ENCODE measurements at places on chromosomes 4 and X.

DNA sequence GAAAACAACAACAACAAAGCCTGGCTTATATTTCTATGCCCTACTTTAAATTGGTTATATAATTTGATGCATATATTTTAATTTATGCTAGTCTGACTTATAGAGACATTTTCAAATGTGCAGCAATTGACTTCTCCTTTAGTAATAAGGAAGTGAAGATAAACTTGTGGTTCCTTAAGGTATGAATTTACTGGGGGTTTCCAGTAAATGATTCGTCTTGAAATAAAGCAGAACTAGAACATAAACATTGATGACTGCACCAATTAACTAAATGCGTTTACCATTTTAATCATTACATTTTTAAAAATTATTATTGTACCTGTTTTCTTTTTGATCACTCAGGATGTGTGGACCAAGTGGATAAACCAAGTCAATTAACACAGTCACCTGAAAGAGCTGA, 99.6 kb upstream of the CCSER1 start:
- no peak for DNase-seq

GRCh38 chr4:98512918-98513317, 145.5 kb downstream of the TSPAN5 start:
- no peak for DNase-seq

GRCh38 chrX:47629419-47630200, at the start of gene CFP:
CFP (minus strand) TSS chrX:47629930; CDS start chrX:47629844, 86 bp downstream.
- no peak for DNase-seq

DNA sequence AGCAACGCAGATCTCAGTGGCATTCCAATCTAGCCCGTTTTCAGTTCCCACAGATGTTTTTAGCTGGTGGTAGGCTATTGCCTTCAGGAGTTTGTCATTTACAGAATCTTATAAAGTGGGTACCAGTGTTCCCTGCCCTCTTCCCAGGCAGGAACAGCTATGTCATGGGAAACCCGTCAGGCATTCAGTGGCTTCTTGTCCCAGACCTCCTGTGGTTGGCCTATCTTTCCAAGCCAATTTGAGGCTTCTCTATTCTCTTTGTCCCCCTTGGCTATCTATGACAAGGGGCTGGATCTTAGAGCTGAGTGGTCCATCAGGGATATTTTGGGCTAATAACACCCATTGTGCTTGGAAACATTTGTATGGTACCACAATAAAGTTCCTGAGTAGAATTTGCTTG, 33.6 kb upstream of the RPL34 start:
- no peak for DNase-seq

DNA sequence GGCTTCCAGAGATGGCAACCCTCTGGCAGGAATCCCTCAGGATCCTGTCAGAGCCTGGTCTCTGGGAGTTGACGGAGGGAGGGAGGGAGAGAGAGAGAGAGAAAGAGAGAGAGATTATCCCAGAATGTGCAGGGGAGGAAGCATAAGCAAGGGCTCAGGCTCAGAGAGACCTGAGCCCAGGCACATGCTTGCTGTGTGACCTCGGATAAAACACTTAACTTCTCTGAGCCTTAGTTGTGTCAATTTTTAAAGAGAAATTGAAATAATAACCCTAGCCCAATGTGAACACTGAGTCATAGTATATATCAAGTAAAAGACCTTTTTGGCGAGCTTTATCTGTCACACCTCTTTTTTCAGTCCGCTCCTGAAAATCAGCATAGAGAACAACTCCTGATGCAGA, 473 bp upstream of the USP51 start:
- no peak for DNase-seq

DNA sequence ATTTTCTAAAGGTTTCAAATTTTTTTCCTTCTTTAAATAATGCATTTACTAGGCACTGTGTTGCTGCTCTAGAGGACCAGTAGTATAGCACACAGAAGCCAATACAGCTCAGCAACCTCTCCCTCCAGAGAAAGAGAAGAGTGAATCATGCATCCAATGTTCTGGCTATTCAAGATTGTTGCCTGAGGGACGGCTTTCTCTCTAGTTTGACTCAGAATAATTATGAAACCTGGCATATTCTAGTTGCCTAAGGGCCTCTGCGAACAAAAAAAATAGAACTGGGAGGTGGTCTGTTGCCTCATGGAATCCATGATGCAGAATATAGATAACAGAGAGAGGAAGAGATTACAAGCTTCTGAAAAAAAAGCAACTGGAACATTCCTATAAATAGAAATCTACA, 1233.3 kb upstream of the PABPC4L start:
- DNase-seq: no peak

- DNase-seq: no peak
Measured at GRCh38 chr4:141721174-141721573, 84.8 kb downstream of the IL15 start.

DNA sequence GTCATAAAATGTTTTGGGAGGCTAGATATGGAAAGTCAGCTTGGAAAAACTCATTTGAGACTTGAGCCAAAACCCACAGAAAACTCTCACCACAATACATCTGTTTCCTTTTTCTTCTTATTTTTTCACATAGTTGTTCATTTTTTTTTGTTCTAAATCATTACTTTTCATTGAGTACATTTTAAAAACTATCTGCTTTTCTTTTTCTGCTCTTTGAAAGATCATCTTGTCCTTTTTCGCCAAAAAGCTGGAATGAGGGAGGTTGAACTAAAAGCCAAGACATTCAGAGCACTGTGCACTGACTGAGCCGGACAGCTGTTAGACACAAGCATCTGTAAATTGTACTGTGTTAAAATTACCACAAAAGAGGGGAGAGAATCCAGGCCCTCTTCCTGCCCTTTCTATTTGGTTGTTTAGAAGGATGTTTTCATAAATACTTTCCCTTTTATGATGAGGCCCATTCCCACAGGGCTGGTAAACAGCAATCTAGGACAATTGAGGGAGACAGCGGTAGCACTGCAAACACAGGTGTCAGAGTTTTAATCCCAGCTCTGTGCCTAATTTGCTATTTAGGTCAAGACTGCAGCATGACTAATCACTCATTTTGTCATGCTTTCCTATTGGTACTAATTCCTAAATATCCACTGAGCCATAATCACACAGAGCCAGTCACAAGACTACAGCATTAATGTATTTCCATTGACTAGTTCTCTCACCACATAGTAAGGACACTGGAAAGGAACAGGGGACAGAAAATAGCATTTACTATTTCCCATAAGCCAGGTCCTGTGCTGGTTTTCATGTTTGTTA, 7.3 kb upstream of the RNF150 start:
- no peak for DNase-seq

DNA sequence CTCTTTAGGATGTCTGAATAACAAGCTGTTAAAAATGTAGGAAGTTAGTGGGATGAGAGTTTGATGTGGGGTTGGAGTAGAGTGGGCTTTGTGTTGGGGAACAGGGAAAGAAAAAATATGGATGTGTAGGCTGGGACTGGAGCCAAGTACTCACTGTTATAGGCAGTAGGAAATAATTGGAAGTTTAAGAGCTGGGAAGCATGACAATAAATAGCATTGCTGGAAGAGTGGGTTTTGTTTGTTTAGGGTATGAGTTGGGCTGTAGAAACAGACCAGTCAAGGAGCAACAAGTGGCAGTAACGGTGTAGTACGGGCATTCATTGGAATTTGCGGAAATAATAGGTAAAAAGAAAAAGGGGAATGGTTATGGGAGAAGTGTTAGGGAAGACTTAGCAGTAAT, 81.6 kb downstream of the KDM6A start:
- no peak for DNase-seq

DNA sequence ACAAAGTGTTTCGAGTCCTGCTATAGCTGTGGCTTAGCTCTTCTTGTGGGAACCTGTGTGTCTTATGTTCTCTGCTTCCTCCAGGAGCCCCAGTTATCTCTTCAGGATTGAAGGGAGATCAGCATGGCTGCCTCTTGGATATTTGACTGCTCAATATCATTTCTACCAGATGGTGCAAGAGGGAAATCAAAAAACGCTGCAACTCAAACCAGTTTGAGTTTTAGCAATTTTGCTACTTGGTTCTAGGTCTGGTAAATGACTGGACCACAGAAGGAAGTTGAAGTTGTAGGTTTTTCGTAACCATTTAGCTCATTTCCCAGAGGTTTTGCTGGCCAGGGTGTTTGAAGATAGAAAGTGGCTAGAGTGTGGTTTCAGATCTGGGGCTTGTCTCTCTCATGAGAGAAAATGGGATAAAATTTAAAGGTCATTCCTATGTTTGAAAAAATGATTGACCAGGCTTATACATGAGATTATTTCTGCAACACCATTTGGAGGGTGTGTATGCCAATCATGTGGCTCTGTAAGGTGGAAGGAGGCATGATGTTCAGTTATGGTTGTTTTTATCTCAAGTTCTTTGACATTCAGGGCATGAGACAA, 210.4 kb downstream of the SPRY1 start:
- DNase-seq: no peak

DNA sequence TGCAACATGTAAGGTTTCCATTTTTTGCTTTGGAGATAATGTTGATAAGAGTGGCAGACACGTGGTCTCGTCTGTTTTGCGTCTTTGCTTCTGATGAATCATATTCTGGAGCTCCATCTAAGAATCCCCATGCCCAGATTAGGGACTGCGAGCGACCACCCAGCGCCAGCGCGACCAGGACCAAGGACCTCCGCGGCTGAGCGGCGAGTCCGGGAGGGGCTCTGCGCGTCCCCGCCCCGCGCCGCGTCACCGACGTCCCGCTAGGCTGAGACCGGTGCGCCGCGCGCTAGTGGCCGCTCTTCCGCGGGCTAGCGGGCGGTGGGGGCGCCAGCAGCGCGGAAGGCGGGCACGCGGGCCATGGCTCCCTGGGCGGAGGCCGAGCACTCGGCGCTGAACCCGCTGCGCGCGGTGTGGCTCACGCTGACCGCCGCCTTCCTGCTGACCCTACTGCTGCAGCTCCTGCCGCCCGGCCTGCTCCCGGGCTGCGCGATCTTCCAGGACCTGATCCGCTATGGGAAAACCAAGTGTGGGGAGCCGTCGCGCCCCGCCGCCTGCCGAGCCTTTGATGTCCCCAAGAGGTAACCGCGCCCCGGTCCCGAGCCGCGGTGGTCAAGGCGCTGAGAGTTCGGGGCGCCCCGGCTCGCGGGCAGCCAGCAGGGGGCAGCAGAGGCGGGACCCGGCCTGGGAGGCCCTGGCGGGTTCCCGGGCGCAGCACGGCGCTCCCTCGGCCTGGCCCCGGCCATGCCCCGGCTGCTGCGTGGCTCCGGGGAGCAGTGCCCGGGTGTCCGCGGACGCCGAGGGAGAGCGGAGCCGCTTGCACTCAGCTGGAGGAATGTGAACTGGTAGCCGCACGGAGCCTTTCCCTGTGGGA, at the start of gene SRD5A3:
SRD5A3 (plus strand) TSS at position 263 of the 871 bp plus-strand sequence; CDS start at position 358, 95 bp downstream.
- DNase-seq: peak; percentile 59

- DNase-seq: no peak
Measured at GRCh38 chr4:158667651-158668198, 4.0 kb downstream of the C4orf46 start.

- DNase-seq: no peak
Measured at GRCh38 chr4:118173956-118174725, 139.9 kb downstream of the NDST3 start.

- peak; percentile 61 for DNase-seq
Measured at GRCh38 chr4:70838666-70839588, 763 bp downstream of the GRSF1 start.

DNA sequence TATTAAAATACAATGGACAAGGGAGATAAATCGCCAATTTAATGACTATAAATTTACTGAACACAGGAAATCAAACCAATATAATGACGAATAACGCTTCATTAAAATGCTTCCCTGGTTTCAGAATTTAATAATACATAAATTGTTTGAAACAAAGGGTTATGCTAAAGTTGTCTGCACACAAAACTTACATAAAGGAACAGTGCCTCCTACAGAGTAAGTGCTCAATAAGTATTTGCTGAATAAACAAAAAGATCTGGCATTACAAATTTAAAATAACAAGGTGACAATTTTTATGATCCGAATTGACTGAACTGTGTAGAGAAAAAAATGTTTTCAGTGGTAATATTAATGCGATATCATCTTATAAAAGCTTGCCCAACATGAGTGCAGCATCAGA, 69.6 kb downstream of the NOCT start:
- no peak for DNase-seq

GRCh38 chr4:118981171-118981838, 92.7 kb downstream of the SYNPO2 start:
- DNase-seq: no peak

- no peak for DNase-seq
Measured at GRCh38 chrX:149853925-149854324, 27.1 kb upstream of the MAGEA8 start.

- no peak for DNase-seq
Measured at GRCh38 chrX:48558271-48558670, 16.0 kb upstream of the RBM3 start.

GRCh38 chr4:5631352-5632065, 76.8 kb downstream of the EVC2 start:
- no peak for DNase-seq

DNA sequence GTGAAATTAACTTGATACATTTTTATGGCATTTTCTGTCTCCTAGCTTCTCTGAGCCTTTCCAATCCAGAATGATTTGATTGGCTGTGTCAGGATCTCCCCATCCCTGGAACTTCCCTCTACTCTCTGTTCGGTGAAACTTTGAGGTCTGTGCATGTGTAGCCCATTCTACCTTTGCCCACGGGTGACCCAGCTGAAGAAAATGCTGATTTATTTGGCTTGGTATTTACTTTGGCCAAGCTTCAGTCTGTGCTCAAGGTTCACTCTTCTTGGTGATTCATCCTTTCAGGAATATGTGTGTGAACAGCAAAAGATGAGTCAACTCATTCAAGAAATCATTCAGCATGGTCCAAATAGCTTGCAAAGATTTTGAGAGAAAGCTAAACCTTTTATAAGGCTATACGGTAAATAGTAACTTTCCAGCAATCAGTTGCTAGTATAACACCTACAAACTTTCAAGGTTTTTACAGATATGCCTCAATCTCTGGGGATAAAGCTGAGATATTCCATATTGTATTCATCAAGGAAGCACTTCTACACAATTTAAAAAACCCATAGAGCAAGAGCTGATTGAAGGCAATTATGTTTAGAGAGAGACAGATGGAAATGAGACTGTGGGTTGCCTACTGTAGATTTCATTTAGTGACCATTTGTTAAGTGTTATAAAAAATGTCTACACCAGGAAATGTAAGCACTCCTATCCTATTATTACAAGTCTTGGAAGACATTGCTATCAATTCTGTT, 233.9 kb upstream of the CXXC4 start:
- DNase-seq: no peak

- DNase-seq: no peak
Measured at GRCh38 chrX:39755143-39756032, 342.4 kb downstream of the BCOR start.

GRCh38 chrX:6678313-6678712, 143.4 kb upstream of the VCX3A start:
- no peak for DNase-seq

- DNase-seq: no peak
Measured at GRCh38 chrX:10945498-10945897, 165.6 kb upstream of the HCCS start.

GRCh38 chrX:133670383-133670782, 255.1 kb upstream of the GPC4 start:
- DNase-seq: no peak

All from effector CD8-positive, alpha-beta T cell (primary cell).